Activated effector memory CD4-positive, alpha-beta T cell treated with Interleukin-2 at 50 U/mL for 16 hours (primary cell): ENCODE measurements at places on chromosomes 13 and 19.

GRCh38 chr13:84896128-84896527 lies 903.1 kb downstream of the SLITRK6 start:
- no peak for DNase-seq

DNA sequence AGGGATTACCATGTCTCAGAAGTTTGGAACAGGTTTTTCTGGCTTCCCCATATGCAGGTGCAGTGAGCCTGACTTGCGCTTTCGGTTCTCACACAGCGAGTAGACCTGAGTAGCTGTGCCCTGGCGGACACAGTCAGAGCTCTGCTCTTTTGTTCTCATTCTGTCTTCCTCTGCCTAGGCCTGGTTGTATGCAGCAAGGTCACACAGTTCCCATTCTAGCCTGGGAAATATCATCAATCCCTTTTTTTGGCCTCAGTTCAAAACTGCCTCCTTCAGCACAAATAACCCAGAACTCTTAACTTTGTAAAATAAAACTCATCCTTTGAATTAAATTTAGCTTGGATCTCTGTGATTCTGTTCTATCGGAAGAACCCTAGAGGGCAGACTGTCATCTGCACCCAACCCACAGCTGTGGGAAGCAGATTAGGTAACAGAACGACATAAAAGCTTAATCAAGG lies 10.2 kb downstream of the OXGR1 start:
- DNase-seq: no peak

DNA sequence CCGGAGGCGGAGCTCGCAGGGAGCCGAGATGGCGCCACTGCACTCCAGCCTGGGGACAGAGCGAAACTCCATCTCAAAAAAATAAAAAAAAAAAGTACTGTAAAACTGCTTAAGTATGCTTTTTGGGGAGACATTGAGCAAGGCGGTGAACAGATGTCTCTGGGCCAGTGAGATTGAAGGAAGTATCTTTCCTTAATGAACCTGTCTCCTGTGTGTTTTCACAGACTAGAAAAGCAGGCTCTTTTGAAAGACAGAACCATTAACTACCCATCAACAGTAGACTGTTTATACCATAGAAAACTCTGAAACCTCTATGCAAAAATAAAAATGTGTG lies 1.5 kb upstream of the ECH1 start:
- DNase-seq: no peak

DNA sequence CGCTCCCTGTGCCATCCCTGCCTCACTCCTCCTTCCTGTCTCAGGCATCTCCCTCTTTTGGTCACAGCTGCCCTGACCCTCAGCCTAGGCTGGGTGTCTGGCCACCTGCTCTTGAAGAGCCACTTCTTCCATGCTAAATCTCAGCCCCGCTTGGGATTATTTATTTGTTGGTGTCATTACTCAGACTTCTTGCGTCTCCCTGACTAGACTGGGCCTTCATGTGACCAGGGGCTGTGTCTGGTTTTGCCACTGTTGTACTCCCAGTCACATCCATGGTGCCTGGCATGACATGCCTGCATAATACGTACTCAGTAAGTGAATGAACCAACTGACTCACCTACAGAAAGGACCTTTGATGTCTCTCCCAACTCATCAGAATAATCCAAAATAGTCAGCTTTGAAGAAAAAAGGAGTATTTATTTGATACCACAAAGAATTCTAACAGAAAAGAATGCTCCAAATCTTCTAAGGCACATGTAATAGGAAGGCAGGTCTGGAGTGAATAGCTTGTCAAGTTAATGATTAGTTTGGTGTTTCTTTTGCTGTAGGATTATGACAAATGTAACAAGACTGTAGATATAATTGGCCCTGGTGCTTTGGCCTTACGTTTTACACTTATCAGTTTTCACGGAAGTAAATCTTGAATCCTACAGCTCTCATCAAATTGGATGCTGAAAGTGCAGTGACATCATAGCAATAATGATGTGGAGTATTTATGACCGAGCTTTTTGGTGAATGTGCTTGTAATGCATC lies 84.0 kb downstream of the ALOX5AP start:
- no peak for DNase-seq

- no peak for DNase-seq
Measured at GRCh38 chr19:33432446-33433170, 59.1 kb downstream of the CEBPG start.

DNA sequence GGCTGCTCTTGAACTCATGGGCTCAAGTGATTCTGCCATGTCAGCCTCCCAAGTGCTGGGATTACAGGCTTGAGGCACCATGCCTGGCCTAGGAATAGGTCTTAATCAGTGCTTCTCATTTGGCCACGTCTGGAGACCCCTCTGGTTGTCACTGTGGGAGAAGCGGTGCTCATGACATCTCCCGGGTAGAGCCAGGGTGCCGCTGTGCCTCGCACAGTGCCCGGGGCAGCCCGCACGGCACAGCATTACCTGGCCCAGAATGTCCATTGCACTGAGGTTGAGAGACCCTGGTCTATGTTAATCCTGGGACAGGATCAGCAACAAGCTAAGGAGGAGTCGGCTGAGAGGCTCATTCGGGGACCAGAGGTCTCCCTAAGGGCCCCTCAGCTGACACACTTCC lies 160.8 kb downstream of the EFNB2 start:
- DNase-seq: no peak

GRCh38 chr19:13122275-13122878 lies 4.3 kb downstream of the NACC1 start:
- no peak for DNase-seq

DNA sequence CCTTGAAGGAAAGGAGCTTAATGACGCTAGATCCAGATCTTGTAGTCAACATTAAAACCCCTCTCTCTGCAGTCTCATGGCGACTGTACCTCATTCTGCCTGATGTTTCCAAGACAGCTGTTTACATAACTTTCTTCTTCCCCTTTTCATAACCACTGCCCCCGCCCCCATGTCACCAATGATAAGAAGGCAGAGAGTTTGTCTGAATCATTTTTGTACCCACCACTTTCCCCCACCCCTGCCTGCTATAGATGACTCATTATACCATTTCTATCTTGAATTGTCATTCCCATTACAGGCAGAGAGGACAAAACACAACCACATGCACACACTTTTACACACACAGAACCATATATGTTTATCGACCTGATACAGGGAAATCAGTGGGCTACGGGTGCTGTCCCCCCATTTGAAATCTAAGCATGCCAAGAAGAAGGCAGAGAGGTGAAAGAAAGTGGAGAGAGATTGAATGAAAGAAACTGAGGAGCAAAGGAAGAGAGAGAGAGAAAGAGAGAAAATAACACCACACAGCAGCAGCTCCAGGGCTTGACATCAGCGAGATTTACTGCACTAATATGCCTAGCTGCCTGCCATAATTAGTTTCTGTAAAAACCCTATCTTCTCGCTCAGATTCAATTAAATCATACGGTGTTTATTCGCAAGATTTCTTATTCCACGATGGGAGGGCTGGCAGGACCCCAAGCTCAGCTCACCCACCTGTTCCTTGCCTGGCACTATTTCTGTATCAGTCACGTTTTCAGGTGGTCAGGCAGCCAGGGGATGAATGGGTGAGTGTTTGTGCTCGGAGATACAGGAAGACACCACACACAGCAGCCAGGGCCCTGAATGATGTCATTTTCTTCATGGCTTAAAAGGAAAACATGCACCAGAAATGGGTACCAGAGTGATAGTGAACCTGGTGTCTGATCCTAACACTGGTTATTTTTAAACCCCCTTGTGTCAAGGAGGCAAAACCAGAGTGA lies 114.3 kb upstream of the SERP2 start:
- DNase-seq: peak; percentile 37

- no peak for DNase-seq
Measured at GRCh38 chr13:110486061-110486715, 75.3 kb downstream of the RAB20 start.

DNA sequence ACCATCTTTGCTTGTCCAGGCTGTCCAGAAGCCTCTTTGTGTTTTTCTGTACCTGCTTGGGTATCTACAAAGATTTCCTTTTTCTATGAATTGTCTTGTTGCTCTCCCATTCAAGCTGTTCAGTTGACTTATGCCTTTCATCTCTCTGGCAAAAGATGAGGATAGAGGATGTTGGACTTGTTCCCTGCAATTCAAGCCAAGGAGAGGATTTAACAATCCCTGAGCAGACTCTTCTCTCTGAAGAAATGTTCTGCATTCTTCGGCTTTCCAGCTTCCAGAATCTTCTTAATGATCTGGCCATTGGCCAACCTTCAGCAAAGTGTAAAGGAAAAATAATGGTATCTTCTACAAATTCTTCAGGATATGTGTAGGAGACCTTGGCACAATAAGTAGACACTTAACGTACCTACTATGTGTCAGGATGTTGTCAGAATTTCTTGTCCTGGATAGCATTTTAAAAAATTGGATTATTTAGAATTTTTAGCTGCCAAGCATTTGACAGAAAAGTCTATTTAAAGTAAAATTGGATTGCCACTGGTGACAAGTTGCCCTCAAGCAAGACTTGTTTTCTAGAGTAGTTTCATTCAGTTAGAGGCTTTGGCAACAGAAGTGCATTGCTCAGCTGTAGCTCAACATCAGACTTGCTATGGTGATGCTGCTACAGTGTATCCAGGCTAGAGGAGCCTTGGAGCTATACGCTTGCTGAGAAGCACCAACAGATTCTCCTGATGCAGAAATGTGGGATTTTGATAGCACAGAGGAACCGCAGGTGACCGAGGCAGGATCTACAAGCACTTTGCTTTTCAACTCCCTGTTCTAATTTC lies 455.7 kb downstream of the SUCLA2 start:
- no peak for DNase-seq

DNA sequence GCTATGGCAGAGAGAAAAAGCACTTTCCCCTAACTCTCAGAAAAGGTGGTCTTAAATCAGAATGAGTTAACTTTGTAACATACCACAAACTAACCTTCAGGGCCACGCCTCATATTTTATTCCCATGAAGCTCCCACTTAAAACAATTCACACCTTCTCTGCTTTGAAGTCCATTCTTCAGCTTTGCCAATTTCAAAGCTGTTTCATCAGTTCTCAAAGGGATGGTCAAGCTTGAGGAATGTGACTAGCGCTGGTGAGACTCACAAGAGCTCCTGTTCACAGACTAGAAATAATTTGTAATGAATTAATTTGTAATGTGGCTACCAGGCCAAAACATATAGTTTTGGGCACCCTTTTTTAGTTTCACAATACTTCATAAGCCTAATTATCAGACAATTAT lies 68.2 kb downstream of the STK24 start:
- no peak for DNase-seq

- DNase-seq: no peak
Measured at GRCh38 chr19:15101479-15102082, 5.6 kb upstream of the SYDE1 start.

DNA sequence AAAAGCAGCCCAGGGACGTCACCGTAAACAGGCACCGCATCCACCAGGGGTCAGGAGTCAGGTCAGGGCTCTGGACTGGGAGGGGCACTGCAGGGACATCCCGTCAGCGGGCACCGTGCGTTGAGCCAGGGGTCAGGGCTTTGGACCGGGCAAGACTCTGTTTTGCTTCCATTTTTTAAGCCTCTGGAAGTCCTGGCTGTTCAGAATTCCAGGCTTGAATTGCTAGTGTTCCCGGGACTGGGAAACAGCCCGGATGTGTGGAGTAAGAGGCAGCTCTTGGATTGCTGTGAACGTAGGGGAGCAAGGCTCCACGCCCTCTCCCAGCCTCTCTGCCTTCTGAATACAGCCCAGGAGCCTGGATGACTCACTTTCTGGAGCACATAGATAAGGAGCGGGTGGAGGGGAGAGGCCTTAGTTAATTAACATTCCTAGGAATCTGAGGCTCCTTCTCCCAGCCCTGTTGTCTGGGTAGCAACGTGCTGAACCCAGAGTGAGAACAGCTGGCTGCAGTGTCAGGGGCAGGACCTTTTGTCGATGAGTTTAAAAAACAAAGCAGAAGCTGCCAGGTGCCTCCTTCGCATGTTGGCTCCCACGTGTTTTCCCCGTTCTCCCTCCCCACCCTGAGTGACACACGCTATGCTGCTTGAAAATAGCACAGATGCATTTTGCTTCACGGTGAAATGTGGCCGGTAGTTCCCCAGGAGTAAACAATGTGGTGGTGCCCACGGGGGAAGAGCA lies 21.9 kb downstream of the ATP11A start:
- DNase-seq: no peak

GRCh38 chr13:113120300-113121182 lies 2.1 kb upstream of the F10 start:
- DNase-seq: no peak

DNA sequence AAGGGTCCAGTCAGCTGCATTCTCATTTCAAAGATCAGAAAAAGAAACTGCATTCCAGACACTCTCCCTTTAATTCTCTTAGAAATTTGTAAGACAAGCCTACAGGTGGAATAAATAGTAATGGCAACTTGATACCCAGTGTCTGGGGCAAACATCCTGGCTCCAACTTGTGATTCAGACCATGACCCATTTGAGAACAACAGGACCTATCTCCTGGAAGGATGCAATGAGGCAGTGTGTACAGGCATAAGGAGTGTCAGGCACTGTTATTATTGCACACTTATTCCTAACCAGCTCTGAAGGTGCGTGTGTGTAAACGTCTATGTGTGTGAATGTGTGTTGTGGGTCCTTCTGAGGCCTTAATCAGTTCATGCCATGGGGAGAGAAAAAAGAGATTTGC lies 13.9 kb downstream of the ERICH6B start:
- no peak for DNase-seq

GRCh38 chr19:42166316-42166715 lies 34.1 kb upstream of the POU2F2 start:
- DNase-seq: no peak
